Activated naive CD4-positive, alpha-beta T cell treated with anti-CD3 and anti-CD28 coated beads, Interleukin-2, amount 50 U/mL, for 72 hours (primary cell): ENCODE measurements at places on chromosomes 3 and 15. TPM values are rescaled to one million over a fixed set of nuclear protein-coding genes. Genes with fewer than 3 reads are reported as not detected.

The CLDN18 gene
- total RNA-seq = not detected

GRCh38 chr15:68626739-68627138 lies 47.9 kb downstream of the CORO2B start:
- no peak for DNase-seq

- no peak for DNase-seq
These were observed 328.9 kb upstream of the RBMS3 start for GRCh38 chr3:28951772-28952556.

DNA sequence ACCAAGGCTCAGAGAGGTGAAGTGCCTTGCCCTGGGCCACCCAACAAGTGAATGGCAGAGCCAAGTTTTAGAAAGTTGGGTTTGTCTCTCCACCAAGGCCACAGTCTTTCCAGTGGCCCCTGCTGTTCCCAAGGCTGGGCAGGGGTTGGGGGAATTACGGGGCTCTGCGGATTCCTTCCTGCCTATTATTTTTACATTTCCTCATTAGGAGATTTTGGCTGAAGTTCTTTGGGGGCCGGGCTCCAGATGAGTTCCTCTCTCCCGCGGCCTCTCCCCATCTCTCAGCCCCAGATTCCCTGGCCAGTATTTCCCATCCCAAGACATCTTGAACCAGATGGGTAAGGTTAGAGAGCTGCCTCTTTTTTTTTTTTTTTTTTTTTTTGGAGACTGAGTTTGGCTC lies 44.0 kb upstream of the SMAD6 start:
- no peak for DNase-seq

The FES gene
- 91.4 TPM for total RNA-seq

- DNase-seq = no peak
These were observed 179.3 kb downstream of the POTEB3 start for GRCh38 chr15:21260966-21261395.

The MKRN3 gene
- 0.46 TPM for total RNA-seq

The TYRO3 gene
- 1.7 TPM for total RNA-seq

- no peak for DNase-seq
These were observed 59.2 kb downstream of the EPHB1 start for GRCh38 chr3:134854254-134854653.

The CCR4 gene
- 38.6 TPM for total RNA-seq

GRCh38 chr3:16399473-16399872 lies 114.0 kb downstream of the RFTN1 start:
- DNase-seq = no peak

DNA sequence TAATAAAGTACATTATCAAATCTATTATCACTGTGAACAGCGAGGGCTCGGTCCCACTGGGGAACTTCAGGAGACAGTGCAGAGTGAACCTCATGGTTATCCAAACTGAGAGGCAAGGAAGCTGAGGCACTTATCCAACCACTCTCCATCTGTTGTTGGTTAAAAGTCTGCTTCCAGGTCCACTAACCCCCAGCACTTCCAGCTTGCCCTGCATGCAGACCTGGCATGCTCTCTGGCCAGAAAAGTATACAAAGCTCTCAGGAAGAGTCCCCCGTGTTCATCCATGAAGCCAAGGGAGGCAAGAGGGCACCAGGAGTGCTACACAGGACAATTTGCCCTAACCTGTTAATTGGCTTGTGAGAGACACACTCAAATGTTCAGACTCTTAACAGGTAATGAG lies 36.0 kb downstream of the FBN1 start:
- no peak for DNase-seq

The ISLR gene
- total RNA-seq = not detected

GRCh38 chr3:52481819-52482521 lies 13.2 kb upstream of the STAB1 start:
- DNase-seq = no peak

DNA sequence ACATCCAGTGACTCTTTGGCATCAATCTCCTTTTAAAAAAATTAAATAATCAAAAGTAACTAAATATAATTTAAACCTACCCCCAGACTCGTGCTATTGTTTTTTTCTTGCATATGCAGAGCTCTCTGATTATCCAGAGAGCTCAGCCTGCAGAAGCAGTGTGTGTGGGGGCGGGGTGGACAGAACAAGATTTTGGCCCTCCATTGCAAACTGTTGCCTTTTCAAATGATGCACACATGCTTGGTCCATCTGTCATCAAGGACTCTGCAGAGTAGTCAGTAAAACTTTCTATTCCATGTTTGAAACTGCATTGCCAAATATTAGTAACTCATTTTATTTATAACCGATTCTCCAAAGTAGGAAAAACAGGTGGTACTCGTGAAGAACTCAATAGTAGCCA lies 28.6 kb upstream of the STXBP5L start:
- no peak for DNase-seq

GRCh38 chr3:158743664-158744566 lies 11.7 kb upstream of the RARRES1 start:
- DNase-seq = no peak

- no peak for DNase-seq
These were observed 13.7 kb upstream of the PTPRG start for GRCh38 chr3:61547625-61548024.

DNA sequence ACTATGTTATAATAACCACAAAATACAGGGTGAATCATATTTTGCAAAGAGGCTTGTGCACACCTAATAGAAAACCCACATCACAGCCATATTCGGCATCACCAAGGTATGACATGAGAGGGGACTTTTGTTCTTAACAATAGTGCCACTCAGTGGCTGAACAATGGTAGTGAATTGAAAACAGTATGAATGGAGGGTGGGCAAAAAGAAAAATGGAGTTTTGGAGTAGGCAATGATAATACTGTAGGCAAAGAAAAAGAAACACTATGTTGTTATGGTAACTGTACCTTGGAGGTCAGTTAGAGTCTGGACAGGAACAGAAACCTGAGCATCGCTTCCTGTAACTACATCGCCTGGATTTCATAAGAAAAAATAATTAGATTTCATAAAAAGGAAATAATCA lies 348.6 kb downstream of the PLCL2 start:
- no peak for DNase-seq

The TRPM7 gene
- 48.3 TPM for total RNA-seq

The GRM7 gene
- total RNA-seq = not detected

GRCh38 chr15:64454282-64454681 lies 6.1 kb upstream of the ZNF609 start:
- no peak for DNase-seq

GRCh38 chr3:70738291-70738681 lies 425.8 kb upstream of the MDFIC2 start:
- no peak for DNase-seq

DNA sequence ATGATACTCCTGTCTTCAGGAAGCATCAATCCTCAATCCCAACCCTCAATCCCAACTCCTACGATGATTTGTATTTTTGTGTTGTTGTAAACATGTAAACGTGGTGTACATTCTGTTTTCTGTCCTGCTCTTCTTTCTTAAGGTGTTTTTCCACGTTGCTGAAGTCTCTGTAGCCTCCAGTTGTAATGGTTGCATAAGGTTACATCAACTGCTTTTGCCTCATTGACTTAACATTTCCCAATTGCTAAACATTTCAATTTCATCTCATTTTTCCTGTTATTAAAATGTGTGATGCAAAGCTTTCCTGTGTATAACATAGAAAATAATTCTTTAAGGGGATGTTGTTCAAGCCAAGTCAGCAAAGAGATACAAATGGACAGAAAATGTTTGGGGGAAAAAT lies 33.4 kb downstream of the HRH1 start:
- no peak for DNase-seq

The TIMP4 gene
- not detected for total RNA-seq

- DNase-seq = no peak
These were observed 6.0 kb downstream of the CCR2 start for GRCh38 chr3:46359733-46360493.

The SLCO3A1 gene
- total RNA-seq = 3.2 TPM

The GNAI2 gene
- 349 TPM for total RNA-seq

GRCh38 chr3:132753946-132754345 lies 31.7 kb upstream of the NPHP3 start:
- no peak for DNase-seq

DNA sequence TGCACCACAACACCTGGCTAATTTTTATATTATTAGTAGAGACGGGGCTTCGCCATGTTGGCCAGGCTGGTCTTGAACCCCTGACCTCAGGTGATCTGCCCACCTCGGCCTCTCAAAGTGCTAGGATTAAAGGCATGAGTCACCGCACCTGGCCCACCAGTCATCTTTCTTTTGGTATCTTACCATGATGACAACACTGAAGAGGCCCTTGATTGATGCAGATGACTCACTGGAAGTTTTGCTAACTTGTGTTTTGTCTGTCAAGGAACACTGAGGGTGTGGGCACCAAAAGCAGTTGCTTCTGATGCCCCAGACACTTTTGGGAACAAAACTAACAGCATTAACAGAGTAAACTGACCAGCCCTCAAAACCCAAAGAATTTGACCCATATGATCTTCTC lies 88.3 kb downstream of the MYO5A start:
- no peak for DNase-seq

- no peak for DNase-seq
These were observed 508 bp downstream of the GORASP1 start for GRCh38 chr3:39106851-39107387.

- DNase-seq = no peak
These were observed 43.0 kb downstream of the NEK10 start for GRCh38 chr3:27326202-27326601.

GRCh38 chr3:178456621-178457285 lies 79.5 kb upstream of the KCNMB2 start:
- DNase-seq = no peak

DNA sequence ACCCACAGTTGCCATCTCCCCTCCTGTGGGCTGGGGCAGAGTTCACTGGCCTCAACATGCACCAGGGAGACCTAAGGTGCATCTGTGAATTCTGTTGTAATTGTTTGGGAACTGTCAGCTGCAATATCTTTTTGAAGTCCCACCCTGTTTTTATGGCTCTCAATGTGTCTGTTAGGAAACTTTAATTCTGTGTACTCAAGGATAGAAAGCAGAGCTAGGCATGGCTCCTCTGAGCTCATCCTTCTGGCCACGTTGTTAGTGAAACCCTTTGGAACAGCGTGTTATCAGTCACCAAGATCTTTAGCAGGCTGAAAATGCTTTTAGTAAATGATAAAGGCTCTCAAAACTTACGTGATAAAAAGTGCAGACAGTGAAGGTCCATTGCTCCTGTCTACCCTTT lies 33.6 kb upstream of the MTMR10 start:
- no peak for DNase-seq

GRCh38 chr3:57952208-57952631 lies 56.0 kb upstream of the FLNB start:
- no peak for DNase-seq

DNA sequence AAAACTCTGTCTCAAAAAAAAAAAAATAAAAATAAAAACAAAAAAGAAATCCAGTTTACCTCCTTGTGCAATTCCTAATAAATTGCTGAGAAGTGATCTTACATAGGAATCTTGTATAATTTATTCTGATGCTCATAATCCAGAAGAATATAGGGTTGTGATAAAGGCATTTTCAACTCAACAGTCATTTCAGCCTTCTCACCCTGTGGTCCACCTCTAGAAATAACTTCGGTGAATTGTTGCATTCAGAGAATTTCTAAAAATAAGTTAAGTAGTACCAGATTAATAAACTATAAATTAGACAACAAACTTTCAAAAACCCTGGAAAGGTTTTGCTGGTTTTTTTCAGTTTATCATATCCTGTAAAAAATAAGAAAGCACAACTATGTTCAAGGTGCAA lies 20.2 kb downstream of the RAF1 start:
- DNase-seq = no peak

DNA sequence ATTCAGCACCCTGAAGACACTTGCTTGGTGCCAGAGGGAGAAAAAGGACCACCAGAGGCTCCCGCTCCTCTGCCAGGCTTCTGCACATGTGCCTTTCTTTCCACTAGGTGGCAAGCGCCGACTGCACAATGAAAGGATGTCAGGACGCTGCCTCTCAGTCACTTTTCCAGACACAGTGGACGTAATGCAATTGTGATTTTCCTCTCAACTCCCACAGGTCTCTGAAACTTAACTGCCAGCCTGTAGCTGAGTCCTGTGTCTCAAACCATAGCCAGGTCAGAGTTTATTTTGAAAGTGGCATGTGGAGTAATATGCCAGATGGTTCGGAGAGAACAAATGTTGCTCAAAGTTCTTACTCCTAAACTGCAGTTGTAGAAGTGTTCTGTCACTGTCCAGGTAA lies 162.9 kb downstream of the ITPR1 start:
- no peak for DNase-seq

The FGD5 gene
- not detected for total RNA-seq

- DNase-seq = no peak
These were observed 1.1 kb upstream of the FAM3D start for GRCh38 chr3:58667704-58668103.

DNA sequence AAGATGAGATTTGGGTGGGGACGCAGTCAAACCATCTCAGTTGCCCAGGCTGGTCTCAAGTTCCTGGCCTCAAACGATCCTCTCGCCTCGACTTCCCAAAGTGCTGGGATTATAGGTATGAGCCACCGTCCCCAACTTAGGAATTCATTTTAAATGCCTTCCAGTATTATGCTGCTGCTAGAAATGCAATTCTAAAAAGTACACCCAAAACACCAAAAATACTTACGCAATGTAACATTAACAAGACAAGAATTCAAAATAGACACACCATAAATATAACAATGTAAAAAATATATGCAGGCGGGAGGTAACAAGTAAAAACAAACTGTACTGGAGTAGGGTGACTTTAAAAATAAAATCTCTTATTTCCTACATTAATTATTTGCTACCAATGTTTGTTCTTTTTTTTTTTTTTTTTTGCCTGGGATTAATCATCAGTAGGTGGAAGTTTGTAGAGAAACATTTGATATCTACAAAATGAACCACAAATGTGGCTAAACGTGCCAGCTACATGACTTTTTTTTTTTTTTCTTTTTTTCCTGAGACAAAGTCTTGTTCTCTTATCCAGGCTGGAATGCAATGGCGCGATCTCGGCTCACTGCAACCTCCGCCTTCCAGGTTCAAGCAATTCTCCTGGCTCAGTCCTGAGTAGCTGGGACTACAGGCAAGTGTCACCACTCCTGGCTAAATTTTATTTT lies 56.8 kb downstream of the SETMAR start:
- DNase-seq = no peak

GRCh38 chr3:143597774-143598652 lies 250.3 kb downstream of the SLC9A9 start:
- no peak for DNase-seq

The HIGD2B gene
- 0.68 TPM for total RNA-seq

DNA sequence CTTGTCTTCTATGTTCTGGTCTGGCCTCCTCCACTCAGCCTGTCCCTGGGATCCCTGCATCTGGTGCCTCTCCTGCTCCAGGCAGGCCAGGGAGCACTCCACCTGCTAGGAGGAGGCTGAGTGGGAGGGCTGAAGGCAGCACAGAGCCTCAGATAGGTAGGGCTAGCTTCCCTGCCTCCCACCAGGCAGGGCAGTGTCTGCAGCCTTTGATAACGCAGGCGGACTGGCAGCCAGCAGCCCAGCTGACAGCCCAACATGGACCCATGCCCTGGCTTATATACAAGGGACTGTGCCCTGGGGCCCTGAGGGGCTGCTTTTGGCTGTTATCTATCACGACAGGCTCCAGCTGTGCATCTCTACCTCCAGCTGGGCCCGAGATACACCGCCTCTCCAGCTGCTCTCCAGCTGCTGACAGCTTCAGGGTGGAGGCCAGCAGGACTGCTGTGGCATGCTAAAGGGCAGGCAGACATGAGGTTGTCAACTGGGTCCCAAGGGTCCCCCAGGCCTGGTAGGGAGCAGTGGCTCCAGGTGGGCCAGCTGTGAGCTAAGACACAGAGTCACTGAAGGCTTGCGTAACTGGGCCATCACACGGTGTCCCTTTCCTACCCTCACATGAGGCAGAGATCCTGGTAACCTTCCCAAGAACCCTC lies 5.2 kb upstream of the CLK3 start:
- DNase-seq = no peak

GRCh38 chr3:154334973-154335420 lies 10.7 kb upstream of the DHX36 start:
- DNase-seq = no peak

The PLCH1 gene
- total RNA-seq = 0.23 TPM
